ENCODE measurements at places on chromosomes 5 and 9. TPM values are rescaled to one million over a fixed set of nuclear protein-coding genes. Genes with fewer than 3 reads are reported as not detected.

DNA sequence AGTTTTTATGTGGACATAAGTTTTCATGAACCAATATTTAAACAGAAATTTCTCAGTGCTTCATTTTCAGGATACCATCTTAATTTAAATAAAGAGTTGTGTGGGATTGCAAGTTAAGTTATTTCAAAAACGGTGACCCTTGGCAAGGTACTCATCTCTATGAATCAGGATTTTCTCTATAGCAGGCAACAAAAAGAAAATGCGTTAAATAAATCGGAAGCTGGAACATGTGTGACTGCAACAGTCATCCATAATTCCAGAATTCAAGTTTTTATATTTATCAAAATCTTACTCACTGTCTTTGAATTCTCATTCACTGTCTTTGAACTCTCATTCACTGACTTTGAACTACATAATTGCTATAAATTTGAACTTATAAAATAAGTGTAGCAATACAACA is 5.8 kb upstream of the RECK start:
- no peak for DNase-seq

MOB3B gene
- 0.03 TPM for polyA plus RNA-seq

DNA sequence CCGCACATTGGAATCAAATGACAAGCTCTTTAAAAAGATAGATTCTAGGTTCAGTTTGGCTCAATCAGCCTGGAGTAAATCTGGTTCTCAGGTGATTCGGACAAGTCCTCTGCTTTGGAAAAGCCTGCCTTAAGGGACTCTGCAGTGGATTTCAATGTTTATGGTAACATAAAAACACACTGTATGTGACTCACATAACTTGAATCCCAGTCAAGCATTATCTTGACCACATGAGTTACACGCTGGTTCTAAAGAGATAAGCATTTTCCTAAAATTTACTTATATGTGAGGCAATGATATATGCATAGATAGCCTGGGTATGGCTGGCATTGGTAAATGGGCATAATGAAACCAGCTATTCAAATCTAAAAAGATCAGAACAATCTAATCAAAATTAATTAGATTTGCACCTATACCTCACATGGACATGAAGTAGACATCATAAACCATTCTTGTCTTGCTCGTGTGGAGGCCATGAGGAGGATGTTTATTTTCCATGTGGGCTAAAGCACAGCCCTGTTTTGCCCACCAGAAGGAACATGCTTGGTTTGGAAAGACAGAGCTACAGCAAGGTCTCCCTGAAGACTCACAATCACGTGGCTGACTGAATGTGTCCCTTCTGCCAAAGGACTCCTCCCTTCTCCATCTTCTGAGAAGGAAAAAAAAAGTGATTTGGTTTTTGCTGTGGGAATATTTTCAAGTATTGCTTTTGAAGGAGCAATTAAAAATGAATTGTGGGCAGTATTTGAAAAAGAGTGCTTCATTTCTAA is 351.7 kb downstream of the DIRAS2 start:
- no peak for DNase-seq

DOCK8 gene
- 0.28 TPM for polyA plus RNA-seq

- no peak for DNase-seq
These were observed 479.4 kb downstream of the NR2F1-AS1 start for GRCh38 chr5:93101661-93102060.

GRCh38 chr5:173855162-173855994 is 32.8 kb upstream of the CPEB4 start:
- no peak for DNase-seq
